ENCODE measurements at places on chromosomes 2 and 18.
A peak's percentile ranks its signal among the peaks of the same experiment; 100 is the strongest.

DNA sequence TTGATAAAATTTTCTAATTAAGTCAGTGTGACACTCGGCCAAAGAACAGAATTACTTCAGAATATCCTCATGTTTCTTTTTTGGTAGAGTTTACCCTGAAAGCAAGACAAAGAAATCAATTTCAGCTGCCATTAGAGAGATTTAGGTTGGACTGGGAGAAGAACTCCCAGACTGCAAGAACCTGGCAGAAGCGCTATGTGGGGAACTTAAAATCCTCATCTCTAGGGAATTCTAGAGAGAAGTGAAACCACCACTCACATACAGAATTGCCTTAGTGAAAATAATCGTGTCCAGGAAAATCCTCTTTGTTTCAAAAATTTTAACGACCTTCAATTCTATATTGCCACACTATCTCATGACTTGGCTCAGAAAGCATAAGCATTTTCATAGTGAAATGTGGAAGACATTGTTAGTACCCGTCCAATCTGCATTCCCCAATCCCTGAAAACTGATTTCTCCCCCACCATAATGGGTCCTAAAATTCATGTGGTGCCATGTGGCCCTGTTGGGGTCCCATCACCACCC lies 297.3 kb upstream of the MEIS1 start:
- no peaks in the 10 kb centered on the region for H3K27me3 ChIP-seq
- no peaks in the 10 kb centered on the region for H3K36me3 ChIP-seq
- H3K4me3 ChIP-seq, result no peak overlapping the region
- no peak for DNase-seq
- no peak overlapping the region for H3K27ac ChIP-seq
- no peaks in the 10 kb centered on the region for H3K4me1 ChIP-seq

DNA sequence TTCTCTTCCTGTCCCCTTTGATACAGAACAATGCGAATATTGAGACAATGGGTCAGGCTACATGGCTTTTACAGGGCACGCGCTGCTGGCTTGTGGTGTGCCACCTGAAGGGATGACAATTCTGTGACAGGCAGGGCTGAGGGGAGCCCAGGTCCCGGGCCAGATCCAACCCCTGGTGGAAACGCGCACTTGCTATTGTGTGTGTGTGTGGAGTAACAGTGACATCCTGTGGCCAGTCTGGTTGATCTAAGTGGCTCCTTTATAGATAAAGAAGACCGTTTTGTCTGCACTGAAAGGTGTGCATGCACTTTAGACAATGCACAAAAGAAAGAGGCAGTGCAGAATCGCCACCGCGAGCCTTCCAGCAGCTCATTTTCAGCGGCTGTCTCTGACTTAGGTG lies 273.6 kb downstream of the HRH4 start:
- no peaks in the 10 kb centered on the region for H3K27me3 ChIP-seq
- DNase-seq, result no peak
- no peaks in the 10 kb centered on the region for H3K4me1 ChIP-seq
- H3K36me3 ChIP-seq, result no peaks in the 10 kb centered on the region

GRCh38 chr2:210592726-210593125 lies 36.3 kb downstream of the CPS1 start:
- no peaks in the 10 kb centered on the region for H3K4me1 ChIP-seq
- DNase-seq, result no peak
- H3K4me3 ChIP-seq, result no peak overlapping the region
- H3K36me3 ChIP-seq, result no peaks in the 10 kb centered on the region

GRCh38 chr2:128632501-128632800 lies 313.8 kb upstream of the HS6ST1 start:
- DNase-seq, result no peak
- H3K27ac ChIP-seq, result no peak overlapping the region
- H3K4me1 ChIP-seq, result no peaks in the 10 kb centered on the region
- H3K4me3 ChIP-seq, result no peak overlapping the region
- peaks cover 17% of the 10 kb centered on the region for H3K27me3 ChIP-seq
- no peaks in the 10 kb centered on the region for H3K36me3 ChIP-seq

DNA sequence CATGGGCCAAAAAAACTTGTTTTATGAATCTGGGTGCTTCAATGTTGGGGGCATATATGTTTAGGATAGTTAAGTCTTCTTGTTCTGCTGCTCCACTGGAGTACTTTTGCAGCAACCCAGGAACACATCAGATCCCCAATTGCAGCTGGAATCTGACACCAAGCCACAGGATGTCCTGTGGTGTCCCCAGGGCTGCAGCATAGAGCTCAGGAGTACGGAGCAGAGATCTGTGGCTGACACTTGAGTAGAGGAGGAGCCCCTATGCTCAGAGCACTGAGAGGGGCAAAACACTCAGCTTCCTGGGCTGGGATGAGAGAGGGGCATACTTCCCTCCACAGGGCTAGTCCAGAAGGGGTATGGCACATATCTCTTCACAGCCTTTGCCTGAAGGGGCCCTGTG lies 138.9 kb upstream of the ERBB4 start:
- no peak for DNase-seq
- no peaks in the 10 kb centered on the region for H3K36me3 ChIP-seq
- no peak overlapping the region for H3K4me3 ChIP-seq
- H3K4me1 ChIP-seq, result no peaks in the 10 kb centered on the region
- no peak overlapping the region for H3K27ac ChIP-seq
- peaks cover 11% of the 10 kb centered on the region for H3K27me3 ChIP-seq

GRCh38 chr2:23386339-23387220 lies 1.6 kb downstream of the KLHL29 start:
- peak; percentile 21 for DNase-seq
- peaks cover 36% of the 10 kb centered on the region for H3K4me1 ChIP-seq
- peaks cover 3% of the 10 kb centered on the region for H3K36me3 ChIP-seq
- peaks cover 79% of the 10 kb centered on the region for H3K27me3 ChIP-seq
- H3K4me3 ChIP-seq, result peak overlapping the region; percentile 87

GRCh38 chr18:26556573-26556972 lies 8.2 kb upstream of the KCTD1 start:
- H3K36me3 ChIP-seq, result no peaks in the 10 kb centered on the region
- H3K27me3 ChIP-seq, result peaks cover 48% of the 10 kb centered on the region
- DNase-seq, result no peak
- H3K27ac ChIP-seq, result no peak overlapping the region
- no peak overlapping the region for H3K4me3 ChIP-seq

- H3K4me1 ChIP-seq, result peaks cover 20% of the 10 kb centered on the region
- no peak overlapping the region for H3K27ac ChIP-seq
- no peaks in the 10 kb centered on the region for H3K36me3 ChIP-seq
Measured at GRCh38 chr2:237471438-237472186, 15.4 kb upstream of the MLPH start.

GRCh38 chr2:9631553-9631819 lies 689 bp upstream of the YWHAQ start:
- peak overlapping the region; percentile 91 for H3K27ac ChIP-seq
- H3K4me1 ChIP-seq, result peaks cover 41% of the 10 kb centered on the region
- no peak for DNase-seq
- peak overlapping the region; percentile 93 for H3K4me3 ChIP-seq
- peaks cover 20% of the 10 kb centered on the region for H3K36me3 ChIP-seq

GRCh38 chr2:113084249-113085000 lies 16.7 kb downstream of the IL1F10 start:
- H3K27me3 ChIP-seq, result no peaks in the 10 kb centered on the region
- no peaks in the 10 kb centered on the region for H3K36me3 ChIP-seq
- DNase-seq, result no peak
- peak overlapping the region; percentile 14 for H3K27ac ChIP-seq
- no peak overlapping the region for H3K4me3 ChIP-seq
- peaks cover 5% of the 10 kb centered on the region for H3K4me1 ChIP-seq

GRCh38 chr2:113174376-113174750 lies 592 bp downstream of the PSD4 start:
- H3K4me1 ChIP-seq, result peaks cover 76% of the 10 kb centered on the region
- peaks cover 12% of the 10 kb centered on the region for H3K36me3 ChIP-seq
- H3K27ac ChIP-seq, result peak overlapping the region; percentile 91
- H3K27me3 ChIP-seq, result no peaks in the 10 kb centered on the region

- no peak overlapping the region for H3K27ac ChIP-seq
- peaks cover 15% of the 10 kb centered on the region for H3K27me3 ChIP-seq
- H3K4me3 ChIP-seq, result no peak overlapping the region
- H3K36me3 ChIP-seq, result peaks cover 8% of the 10 kb centered on the region
- no peak for DNase-seq
Measured at GRCh38 chr2:111205774-111206173, 85.1 kb downstream of the BCL2L11 start.

DNA sequence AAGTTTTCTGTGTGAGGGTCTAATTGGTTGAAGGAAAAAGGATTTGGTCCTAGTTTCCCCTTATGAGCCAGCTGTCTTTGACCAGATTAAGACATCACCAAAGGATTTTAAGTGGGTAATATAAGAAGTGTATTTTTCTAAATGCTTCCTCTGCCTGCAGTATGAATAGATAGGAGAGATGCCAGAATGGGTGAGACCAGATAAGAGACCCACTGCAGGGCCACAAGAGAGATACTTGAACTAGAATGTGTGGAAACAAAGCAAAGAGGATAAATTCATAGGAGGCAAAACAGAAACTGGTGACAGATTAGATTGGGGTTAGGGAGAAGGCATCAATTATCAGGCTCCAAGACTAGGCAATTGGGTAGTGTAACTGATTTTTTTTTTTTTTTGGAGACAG lies 1.1 kb upstream of the HDHD2 start:
- H3K4me3 ChIP-seq, result peak overlapping the region; percentile 100
- H3K27ac ChIP-seq, result peak overlapping the region; percentile 98
- peaks cover 39% of the 10 kb centered on the region for H3K4me1 ChIP-seq
- no peaks in the 10 kb centered on the region for H3K27me3 ChIP-seq

- H3K4me1 ChIP-seq, result no peaks in the 10 kb centered on the region
- no peaks in the 10 kb centered on the region for H3K36me3 ChIP-seq
- no peaks in the 10 kb centered on the region for H3K27me3 ChIP-seq
Measured at GRCh38 chr18:46712406-46712805, 44.4 kb downstream of the ST8SIA5 start.

DNA sequence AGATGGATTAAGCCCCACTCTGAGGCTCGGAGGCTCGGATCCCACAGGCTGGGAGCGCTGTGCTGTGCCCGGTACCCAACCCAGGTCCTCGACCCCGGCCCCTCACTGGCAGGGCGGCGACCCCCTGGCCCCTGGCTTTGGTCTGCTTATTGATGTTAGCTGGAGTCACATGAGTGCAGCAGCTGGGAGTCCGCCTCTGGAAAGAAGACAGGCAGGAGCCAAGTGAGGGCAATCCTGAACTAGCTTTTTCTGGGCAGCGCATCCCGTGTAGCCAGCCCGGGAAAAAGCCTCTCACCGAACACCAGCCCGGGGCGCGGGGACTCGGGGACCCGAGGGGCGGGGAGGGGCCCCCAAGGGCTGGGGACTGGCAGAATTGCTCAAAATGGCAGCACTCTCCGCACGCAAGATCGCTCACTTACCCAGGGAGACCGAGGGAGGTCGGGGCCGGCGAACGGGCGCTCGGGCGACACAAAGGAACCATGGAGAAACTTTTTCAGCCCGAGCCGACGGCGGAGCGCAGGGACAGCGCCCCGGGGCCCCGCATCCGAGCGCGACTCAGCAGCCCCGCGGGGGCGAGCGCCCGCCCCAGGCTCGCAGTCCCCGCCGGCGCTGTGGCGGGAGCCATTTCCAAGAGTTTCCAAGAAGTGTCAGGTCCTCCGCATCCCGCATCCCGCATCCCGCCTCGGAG lies 567 bp downstream of the TMEM200C start:
- H3K4me3 ChIP-seq, result peak overlapping the region; percentile 53
- no peaks in the 10 kb centered on the region for H3K36me3 ChIP-seq
- no peak for DNase-seq
- no peaks in the 10 kb centered on the region for H3K4me1 ChIP-seq
- peaks cover 76% of the 10 kb centered on the region for H3K27me3 ChIP-seq

DNA sequence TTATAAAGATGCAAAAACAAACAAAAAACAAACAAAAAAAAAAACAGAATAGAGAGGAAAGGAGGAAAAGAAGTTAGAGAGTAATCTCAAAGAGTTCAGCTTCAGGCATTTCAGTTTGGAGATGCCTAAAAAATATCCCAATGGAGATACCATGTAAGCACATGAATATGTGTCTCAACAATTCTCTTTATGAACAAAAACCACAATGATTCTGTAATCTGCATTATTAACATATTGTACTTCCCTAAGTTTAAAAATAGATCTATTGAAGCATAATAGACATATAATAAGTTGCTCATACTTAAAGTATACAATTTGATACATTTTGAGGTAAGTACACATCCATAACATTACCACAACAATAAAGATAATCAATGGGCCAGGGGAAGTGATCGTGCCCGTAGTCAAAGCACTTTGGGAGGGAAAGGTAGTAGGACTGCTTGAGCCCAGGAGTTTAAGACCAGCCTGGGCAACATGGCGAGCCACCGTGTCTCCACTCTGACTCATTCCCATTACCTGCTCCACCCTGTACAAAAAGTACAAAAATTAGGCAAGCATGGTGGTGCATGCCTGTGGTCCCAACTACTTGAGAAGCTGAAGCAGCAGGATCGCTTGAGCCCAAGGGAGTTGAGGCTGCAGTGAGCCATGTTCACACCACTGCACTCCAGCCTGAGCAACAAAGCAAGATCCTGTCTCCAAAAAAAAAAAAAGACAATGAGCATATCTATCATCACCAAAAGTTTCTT lies 158.9 kb downstream of the ATAD2B start:
- no peak for DNase-seq
- no peaks in the 10 kb centered on the region for H3K4me1 ChIP-seq
- H3K27me3 ChIP-seq, result no peaks in the 10 kb centered on the region
- peak overlapping the region; percentile 11 for H3K27ac ChIP-seq
- H3K36me3 ChIP-seq, result peaks cover 3% of the 10 kb centered on the region

DNA sequence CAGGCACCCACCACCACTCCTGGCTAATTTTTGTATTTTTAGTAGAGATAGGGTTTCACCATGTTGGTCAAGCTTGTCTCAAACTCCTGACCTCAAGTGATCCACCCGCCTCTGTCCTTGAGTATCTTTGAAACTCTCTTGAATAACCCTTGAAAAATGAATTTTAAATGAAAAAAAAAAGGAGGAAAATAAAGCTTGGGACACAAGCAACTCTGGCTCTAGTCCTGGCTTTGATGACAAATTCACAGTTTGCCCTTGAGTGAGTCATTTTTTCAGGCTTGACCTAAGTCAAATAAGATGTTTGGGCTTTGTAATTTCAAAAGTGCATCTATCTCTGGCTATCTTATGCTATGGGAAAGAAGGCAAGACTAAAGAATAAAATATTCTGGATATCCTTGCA lies 79.0 kb upstream of the TRIB2 start:
- no peaks in the 10 kb centered on the region for H3K27me3 ChIP-seq
- no peak overlapping the region for H3K27ac ChIP-seq
- no peak overlapping the region for H3K4me3 ChIP-seq
- DNase-seq, result no peak

DNA sequence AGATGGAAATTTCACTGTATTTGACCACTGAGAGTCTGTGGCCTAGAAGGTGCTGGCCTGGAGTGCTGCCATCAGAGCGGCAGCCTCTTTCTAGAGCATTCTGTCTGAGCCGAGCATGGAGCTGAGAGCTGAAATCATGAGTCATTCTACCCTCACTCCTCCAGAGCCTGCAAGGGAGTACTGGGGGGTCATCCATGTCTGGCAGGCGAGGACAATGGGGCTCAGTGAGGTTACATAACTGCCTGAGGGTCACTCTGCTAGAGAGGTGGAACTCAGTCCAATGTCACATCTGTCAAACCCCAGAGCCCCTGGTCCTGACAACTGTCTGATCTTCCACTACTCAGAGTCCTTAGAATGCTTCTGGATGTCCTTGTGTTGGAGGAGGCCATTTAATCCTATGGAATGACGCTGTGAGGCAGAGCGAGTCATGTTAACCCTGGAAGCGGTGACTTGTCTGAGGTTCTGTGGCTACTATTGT lies 65.3 kb downstream of the HAUS1 start:
- H3K4me3 ChIP-seq, result no peak overlapping the region
- H3K27me3 ChIP-seq, result no peaks in the 10 kb centered on the region
- peaks cover 42% of the 10 kb centered on the region for H3K4me1 ChIP-seq
- no peak for DNase-seq
- H3K27ac ChIP-seq, result no peak overlapping the region
